Tibial nerve (tissue), 4 donors: ENCODE measurements at places on chromosomes 2 and 18.

DNA sequence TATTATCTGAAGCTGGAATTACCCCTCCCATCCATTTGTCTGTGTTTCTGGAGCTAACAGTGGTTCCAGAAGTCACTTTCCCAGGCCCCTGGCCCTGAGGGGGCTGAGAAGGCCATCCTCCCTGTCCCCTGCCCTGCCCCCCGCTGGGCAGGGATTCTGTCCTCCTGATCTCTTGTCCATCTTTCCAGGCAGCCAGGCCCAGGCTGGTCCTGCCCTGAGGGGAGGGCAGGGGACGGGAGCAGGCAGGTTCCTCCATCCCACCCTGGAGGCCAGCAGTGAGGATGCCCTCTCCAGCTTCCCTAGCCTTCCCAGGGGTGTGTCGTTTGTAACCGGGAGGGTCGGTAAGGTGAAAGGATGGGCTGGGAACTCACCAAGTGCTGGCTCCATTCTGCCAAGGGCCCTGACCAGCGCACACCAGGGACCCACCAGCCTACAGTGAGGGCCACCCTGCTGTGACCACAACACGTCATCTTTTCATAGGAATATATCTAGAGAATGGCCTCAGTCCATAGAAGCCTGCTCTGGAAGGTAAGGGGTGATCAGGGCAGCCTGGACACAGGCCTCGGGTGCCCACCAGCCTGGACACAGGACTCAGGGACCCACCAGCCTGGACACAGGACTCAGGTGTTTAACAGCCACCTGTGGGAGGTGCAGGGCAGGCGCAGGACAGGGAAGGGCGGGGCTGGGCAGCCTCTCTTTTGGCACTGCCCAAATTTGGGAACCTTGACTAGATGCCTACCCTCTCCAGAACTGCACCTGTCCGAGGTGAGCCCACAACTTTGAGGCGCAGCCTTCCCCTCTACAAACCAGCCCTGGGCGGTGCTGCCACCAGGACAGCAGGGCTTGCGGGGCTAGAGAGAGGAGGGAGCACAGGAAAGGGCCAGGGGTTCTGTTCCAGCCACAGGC is 35.8 kb upstream of the GPC1 start:
- DNase-seq = no peak

GRCh38 chr2:23761638-23762037 is 165.3 kb downstream of the ATAD2B start:
- DNase-seq = no peak

- no peak for DNase-seq
Observed at GRCh38 chr2:212505586-212505985, 33.0 kb downstream of the ERBB4 start.

GRCh38 chr2:208363485-208363884 is 43.1 kb upstream of the PTH2R start:
- DNase-seq = no peak

DNA sequence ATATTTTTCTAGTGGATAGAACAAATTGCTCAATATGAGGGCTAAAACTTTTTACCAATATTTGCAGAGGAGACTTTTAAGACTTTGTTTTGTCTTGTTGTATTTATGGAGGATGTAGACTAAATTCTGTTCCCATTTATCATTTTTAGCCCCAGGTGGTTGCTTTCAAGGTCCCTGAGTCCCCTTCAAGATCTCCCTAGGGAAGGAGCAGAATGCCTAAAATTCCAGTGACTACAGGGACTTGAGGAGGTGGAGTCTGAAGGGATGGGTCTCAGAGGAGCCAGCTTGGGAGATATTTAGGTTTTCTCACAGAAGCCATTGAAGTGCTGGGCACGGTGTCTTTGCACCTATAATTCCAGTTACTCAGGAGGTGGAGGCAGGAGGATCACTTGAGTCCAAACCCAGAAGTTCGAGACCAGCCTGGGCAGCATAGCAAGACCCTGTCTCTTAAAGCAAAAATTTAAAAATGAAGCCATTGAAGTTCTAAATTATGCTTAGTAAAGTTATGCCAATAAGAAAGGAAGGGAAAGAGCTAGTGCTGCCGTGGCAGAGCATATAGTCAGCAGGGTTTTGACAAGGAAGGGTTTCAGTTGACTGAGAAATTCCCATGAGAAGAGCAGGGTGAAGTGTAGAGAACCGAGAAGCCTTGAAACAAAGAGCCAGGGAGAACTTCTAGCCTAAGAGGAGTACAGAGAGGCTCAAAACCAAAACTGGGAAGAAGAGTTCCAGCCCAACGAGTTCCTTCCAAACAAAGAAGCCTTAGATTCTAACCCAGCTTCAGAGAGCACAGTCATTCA is 43.4 kb downstream of the COMMD1 start:
- no peak for DNase-seq

DNA sequence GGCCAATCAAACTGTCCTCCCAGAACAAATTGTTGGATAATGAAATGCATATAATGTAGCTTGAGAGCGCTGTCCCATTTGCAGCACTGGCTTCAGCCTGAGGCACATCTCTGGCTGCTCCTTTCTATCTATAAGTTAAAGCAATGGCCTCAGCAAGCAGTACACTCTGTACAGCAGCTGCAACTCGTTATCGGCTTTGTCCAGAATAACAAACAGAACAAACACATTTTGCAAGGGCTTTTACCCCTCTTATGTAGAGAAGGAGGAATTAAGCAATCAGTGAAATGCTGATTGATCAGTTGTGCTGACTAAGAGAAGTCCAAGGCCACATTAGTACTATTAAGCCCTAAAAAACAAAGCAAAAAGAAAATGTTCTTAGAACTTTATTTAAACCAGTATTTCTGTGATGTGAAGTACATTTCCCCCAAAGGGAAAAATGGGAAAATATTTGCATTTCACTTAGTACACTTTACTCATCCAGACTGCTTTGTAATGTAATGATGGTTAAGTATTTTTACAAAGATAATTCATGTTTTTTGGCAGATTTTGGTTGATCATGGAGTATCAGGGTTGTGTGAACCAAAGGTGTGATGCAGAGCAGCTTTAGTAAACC is 15.0 kb upstream of the CPS1 start:
- no peak for DNase-seq
